Cortex of kidney (tissue), 1 donor: ENCODE measurements at places on chromosomes 3 and 15.

GRCh38 chr3:5791558-5791957 is 604.1 kb downstream of the EDEM1 start:
- DNase-seq: no peak

DNA sequence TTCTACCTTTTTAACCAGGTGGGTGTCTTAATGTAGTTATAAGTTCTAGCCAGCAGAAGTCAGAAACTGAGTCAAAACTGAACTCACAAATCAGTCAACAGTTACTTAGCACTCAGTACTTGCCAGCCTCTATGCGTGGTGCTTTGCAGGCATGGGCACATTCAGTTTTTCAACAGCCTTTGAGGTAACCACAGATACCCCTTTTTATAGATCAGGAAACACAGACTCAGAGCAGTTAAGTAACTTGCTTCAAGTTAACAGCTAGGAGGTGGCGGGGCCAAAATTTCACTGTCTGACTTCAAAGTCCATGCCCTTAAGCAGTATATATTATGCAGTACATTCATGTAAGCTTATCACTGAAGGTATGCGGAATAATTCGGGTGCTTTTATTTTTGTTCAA is 139.4 kb downstream of the FHIT start:
- no peak for DNase-seq

GRCh38 chr3:155270485-155271342 is 22.8 kb downstream of the STRIT1 start:
- DNase-seq: no peak

DNA sequence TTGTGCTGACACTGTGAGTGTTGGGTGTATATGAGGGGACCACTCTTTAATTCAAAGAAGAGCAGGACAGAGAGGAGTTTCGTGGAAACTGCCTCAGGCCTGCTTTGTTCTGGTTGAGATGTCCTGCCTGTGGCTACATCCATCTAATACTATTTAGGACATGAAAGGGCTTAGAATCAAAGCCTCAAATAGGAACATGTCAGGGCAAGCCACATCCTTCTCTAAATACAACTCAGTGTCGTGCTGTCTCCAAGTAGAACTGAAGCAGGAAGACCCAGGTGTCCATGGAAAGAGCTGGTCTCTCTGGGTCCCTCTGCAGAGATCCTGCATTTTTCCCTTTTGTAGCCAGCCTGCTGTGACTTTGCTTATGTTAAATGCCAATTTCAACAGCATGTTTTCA is 156.2 kb upstream of the UMPS start:
- DNase-seq: no peak

- no peak for DNase-seq
Observed at GRCh38 chr15:51202783-51203182, 108.1 kb upstream of the TNFAIP8L3 start.

- DNase-seq: no peak
Observed at GRCh38 chr15:38685686-38686339, 121.2 kb upstream of the RASGRP1 start.
